ENCODE measurements at places on chromosomes 1 and 21.

GRCh38 chr21:25964926-25965325 lies 205.6 kb downstream of the APP start:
- no peak for DNase-seq

DNA sequence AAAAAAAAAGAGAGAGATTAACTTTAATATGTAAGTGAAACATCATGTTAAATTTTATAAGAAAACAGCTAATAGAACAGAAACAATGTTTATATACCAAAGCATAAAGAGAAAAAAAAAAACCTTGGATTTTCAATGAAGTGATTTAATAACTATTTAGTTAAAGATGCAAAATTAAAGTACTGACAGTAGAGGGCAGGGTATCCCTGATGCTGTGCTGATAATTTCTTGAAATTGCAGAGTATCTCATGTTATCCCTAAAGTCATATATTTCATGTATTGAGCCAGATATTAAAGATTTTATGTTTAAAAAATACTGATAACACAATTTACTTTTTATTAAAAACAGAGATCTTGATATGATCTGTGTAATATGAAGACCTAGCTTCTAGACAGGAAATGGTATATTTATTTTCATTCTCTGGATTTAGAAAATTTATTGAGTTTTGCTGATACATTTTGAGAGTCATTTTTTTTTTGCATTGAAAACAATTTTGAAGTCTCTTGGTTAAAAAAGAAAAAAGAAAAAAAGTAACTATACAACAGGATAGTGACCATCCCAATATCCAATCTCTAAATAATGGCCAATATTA lies 273.2 kb downstream of the USP25 start:
- no peak for DNase-seq

DNA sequence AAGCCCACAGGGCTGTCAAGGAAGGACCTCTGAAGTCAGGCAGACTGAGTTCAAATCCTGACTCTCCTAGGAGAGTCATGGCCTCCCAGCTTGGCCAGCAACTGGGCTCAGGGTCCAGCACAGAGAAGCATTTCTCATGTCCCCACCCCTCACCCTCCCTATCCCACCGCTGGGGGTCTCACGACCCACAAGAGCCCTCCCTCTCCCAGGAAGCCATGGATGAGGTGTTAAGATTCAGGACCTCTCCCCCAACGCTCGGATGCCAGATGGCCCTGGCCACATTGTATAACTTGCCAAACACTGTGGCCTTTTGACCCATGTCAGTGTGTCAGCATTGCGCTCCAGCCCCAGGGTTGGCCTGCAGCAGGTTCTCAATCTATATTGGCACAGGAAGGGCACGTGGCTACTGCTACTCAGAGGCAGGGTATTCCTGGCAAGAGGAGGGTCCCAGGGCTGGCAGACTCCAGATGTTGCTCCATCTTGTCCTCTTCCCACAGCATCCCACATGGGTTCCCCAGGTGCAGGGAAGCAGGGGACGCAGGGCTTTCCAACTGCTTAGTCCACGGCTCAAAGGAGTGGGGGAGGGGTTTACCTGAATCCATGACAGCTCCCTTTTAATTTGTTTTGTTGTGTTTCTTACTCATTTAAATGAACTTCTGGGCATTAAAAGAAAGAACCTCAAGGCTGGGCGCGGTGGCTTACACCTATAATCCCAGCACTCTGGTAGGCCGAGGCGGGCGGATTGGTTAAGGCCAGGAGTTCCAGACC lies 10.5 kb downstream of the SLC2A1 start:
- no peak for DNase-seq

GRCh38 chr1:84298328-84298683 lies 3.2 kb upstream of the SAMD13 start:
- no peak for DNase-seq

DNA sequence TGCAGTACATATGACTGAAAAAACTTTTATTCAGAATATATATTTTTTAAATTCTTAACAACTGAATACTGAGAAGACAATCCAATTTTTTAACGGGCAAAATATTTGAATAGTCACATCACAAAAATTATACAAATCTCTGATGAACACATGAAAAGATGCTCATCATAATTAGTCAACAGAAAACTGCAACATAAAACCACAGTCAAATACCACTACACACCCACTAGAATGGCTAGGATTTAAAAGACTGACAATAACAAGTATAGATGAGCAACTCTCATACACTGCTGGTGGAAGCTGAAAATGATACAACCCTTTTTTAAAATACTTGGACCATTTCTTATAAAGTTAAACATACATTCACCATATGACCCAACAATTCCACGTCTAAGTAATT lies 87.7 kb upstream of the TNFSF4 start:
- DNase-seq = no peak

DNA sequence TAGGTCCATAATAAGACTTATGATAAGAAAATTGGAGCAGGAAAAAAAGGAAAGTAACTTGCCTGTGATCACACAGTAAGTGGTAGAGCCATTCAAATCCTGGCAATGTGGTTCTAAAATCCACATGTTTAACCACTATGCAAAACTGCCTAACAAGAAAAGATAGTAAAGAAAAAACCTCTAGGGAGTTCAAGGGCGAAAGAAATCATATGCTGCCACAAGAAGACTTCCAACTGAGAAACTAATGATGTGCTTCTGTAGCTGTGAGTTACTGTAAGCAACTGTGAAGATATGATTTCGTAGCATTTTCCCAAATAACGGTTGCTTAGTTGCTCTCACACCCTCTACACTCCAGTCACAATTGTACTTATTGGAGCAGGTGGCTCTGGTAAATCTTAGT lies 20.9 kb upstream of the LYPLAL1 start:
- DNase-seq = no peak

- DNase-seq = no peak
These were observed 85.6 kb downstream of the MAN1C1 start for GRCh38 chr1:25702101-25702775.

DNA sequence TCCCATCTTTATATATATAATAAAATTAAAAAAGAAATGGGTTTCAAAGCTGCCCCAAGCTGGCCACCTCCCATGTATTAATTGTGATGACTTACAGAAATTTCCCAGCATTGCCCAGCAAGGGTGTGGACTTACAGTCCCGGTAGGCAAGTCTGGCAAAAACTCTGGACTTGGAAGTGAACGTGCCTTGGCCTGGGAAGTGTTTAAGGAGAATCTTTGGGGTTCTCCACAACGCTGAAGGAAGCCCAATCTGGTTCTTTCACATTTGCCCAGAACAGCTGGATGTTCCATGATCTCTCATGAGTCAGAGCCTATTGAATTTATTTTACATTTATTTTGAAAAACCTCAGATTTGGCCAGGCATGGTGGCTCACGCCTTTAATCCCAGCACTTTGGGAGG lies 98.4 kb upstream of the SLC45A1 start:
- no peak for DNase-seq

GRCh38 chr1:8941906-8942305 lies 3.8 kb upstream of the CA6 start:
- DNase-seq = no peak

DNA sequence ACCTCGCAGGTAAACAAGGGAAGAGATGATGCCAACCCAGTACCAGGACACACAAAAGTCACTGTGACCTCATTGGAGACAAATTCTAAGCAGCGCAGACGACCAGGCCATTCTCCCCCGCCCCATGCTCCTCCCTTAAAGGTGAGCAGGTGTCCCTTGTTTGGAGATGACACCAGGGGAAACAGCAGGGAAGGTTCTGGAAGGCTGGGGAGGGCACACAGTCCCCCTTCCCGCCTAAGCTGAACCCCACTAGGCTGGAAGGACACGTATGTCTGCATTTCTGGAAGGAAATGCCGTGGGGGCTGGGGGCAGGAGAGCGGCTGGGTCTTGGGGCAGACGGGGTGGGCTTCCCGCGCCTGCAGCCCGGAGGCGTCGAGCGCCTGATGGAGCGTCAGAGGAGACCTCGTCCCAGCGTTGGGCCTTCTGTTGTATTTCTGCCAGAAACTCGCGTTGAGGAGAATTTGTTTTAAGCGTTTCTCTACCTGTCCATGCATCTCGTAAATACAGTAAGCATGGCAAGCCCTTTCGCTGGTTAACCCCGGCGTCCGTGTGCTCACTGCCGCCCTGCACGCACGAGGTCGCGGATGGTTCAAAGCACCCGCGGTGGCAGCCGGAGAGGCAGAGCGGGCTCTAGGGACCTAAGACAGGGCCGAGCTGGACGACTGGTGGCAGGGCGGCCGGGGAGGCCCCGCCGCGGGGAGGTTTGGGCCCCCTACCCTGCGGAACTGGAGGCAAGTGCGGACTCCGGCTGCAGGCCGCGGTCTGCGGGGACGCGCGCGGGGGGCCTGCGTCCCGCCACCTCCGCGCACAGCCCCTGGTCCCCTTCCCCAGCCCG lies 1.2 kb upstream of the LHX4 start:
- no peak for DNase-seq

DNA sequence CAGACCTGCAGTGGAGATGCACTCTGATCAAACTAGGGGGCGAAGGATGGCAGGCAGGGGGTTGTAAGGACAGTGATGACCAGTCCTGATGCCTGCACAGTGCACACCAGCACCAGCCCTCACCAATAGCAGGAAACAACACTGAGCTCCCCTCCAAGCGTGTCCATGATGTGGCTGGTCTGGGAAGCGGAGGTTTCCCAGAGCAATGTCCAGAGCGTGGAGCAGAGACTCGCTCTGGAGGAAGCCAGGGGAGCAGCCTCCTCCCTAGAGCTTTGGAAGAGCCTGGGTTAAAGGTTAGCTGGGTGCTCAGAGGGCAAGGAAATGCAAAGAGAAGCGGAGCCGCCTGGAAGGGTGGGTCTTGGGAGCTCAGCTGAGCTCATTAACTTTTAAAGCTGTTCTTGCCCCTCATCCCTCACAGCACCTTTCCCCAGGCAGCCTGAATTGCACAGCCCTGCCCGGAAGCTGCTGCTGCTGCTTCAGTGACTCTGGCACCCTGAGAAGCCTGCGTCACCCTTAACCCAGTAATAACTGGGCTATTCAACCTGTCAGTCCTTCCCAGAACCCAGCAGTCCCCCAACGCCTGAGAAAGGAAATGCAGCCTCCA lies 162.2 kb upstream of the RAB4A start:
- no peak for DNase-seq

All from DMS 273 treated with DMSO at 0.1 percent for 48 hours (cell line).